NCI-H1417 treated with DMSO at 0.1 percent for 48 hours (cell line): ENCODE measurements at places on chromosomes 5 and 9.
A peak's percentile ranks its signal among the peaks of the same experiment; 100 is the strongest.

GRCh38 chr9:34463901-34464232 lies 5.3 kb downstream of the DNAI1 start:
- DNase-seq = no peak

DNA sequence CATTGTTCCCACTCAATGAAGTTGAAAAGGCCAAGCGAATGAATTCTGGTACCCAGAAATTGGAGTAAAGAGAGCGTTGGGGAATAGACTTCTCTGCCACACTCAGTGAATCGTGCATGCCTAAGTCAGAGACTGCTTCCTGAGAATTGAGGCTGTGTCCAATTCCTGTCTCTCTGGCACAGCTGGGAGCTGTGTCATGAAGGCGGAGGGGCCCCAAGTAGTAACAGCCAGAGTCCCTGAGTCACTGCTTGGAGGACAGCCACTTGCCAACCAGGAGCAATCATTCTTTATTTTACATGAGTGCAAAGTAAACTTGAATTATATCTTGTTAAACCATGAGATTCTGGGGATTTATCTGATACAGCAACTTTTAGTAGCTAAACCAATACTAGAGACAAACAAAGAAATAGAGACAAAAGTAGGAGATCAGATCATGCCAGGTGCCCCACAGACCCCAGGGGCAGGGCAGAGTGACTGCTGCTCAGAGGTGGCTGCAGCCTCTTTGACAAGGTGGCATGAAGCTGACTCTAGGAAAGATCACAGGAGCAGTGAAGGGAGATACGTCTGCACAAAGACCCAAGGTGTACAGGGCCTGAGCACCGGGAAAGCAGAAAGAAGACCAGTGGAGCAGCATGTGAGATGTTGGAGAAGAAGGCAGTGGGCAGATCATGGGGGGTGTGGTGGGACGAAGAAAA lies 246.0 kb downstream of the GADD45G start:
- DNase-seq = no peak

GRCh38 chr9:90100014-90100413 lies 495.2 kb downstream of the GADD45G start:
- DNase-seq = no peak

DNA sequence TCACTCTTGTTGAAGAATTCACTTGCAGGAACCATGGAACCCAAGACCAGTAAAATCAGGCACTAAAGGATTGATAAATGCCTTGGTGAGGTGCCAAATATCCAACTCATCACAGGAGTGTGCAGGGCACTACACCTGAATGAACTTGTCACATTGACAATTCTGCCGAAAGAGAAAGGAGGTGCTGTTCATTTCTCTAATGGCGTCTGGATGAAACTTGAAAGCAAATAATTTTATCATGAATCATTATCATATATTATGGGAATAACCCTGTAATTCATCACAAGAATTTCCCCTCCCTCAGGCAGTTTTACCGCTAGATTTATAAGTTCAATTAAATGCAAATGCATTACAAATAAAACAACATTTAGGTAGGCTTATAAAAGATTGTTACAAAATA lies 360.0 kb downstream of the GLIS3 start:
- DNase-seq = no peak

GRCh38 chr9:69627281-69627680 lies 44.9 kb downstream of the APBA1 start:
- DNase-seq = no peak

DNA sequence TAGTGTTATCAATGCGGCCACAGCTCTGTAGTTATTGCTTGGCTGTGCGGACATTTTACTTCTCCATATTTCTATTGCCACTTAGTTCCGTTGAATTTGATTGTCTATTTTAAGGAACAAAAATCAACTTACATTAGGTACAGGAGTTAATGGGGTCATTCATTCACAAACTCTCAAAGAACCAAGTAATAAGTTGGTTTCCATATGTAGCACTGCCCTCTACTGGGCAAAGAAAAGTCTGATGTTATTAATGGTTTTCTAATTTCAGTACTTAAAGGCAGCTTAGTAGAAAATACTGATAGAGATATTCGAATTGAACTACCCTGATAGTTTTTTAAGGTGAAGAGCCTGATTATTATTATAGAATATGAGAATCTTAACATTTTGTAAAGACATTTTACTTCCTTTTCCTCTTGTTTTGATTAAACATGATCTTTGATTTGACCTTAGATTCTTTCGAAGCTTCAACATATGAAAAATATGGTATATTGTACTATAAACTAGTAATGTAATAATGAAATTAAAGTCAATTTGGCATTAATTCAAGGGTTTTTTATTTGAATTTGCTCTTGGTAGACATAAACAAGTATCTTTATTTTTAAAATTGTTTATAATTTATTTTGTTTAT lies 119.5 kb upstream of the CTNND2 start:
- DNase-seq = no peak

DNA sequence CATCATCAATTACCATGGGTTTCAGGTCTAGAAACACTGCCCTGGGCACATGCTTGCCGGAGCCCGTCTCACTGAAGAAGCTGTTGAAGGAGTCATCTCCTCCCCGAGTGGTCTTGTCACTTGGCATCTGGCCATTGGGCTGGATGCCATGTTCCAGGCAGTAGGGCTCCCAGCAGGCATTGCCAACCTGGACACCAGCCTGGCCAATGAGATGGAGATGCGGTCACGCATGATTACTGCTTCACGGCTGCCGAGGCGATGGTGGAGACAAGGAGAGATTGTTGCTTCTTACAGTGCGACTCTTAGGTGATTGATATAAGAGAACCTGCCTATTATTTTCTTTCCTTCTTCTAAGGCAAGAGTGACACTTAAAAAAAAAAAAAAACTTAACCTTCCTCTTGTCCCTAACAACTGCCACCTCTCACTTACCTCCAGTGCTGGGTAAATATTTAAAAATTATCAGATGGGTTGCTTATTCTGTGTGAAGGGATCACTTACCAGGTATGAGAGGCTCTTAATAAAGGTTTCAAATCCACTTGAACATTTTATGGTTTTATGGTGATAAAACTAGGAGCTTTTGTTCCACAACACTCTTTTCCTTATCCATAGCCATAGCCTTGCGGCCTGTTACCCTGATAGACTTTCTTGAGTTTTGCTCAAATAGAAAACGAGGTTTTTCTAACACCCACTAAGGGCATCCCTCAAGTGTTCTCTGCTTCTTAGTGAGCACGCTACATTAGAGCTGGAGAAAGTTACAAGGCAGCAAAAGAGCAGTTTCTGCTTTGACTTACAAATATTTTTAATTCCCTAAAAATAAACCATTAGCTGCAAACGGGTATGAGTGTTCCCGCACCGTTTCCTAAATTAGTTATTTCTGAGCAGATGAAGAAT lies 41.2 kb downstream of the NIM1K start:
- DNase-seq = no peak

GRCh38 chr9:71582347-71582746 lies 186.0 kb downstream of the CEMIP2 start:
- DNase-seq = no peak

DNA sequence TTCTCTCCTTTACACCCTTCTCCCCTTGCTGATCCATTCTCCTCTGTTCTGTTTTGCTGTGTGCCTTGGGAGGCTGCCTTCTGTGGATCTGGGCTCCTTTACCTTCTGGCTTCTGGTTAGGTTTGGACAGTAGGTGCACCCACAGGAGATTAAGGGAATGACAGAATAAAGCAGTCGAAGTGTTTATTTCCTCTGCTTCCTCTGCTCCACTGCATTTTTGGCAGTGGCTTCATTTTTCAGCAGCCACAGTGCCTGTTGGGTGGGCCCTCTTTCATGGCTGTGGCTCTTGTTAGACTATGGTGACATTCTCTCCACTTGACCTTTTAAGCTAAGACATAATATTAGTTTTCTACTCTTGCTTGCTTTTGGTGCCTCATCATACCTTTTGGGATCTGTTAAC lies 144.1 kb downstream of the CCDC171 start:
- DNase-seq = no peak

DNA sequence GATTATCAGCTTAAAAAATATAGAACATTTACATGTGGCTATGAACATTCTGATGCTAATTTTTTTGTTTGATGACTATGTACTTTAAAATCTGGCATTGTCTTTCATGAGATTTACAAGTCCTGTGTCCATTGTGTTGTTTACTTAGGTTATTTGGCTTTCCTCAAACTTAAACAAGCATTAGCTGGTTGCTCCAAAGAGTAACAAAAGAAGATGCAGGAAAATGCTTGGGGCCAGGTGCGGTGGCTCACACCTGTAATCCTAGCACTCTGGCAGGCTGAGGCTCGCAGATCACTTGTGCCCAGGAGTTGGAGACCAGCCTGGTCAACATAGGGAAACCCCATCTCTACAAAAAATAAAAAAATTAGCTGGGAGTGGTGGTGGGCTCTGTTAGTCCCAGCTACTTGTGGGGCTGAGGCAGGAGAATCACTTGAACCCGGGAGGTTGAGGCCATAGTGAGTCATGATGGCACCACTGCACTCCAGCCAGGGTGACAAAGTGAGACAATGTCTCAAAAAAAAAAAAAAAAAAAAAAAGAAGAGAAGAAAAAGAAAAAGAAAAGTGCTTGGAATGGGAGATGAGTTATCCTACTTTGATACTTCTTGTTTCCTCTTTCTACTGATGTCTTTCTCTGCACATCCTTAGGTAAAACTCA lies 39.7 kb downstream of the PAM start:
- no peak for DNase-seq

- DNase-seq = peak; percentile 3
Measured at GRCh38 chr9:14062586-14063221, 251.2 kb downstream of the NFIB start.
